ENCODE measurements at places on chromosomes 1 and 21.

DNA sequence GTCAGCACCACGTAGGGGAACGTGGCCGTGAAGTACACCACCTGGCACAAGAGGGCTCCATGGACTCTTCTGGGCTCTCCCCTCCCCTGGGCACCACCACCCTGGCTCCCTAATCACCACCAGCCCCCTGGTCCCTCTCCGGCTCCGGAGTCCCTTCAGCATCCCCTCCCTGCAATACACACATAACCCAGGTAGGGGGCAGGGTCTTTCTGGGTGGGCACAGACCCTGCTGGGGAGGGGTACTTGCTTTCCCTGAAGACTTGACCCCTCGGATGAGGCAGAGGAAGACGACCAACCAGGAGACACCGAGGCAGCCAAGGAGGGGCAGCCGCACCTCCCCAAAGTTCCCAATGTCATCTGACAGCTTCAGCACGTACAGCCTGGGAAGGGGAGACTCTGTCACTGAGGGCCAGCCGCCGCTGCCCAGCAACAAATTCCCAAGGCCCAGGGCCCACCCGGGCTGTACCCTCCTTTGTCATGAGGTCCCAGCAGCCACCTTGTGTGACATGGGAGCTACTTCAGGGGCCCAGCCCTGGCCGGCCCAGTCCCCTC is 11.3 kb downstream of the CCDC24 start:
- no peak for DNase-seq

DNA sequence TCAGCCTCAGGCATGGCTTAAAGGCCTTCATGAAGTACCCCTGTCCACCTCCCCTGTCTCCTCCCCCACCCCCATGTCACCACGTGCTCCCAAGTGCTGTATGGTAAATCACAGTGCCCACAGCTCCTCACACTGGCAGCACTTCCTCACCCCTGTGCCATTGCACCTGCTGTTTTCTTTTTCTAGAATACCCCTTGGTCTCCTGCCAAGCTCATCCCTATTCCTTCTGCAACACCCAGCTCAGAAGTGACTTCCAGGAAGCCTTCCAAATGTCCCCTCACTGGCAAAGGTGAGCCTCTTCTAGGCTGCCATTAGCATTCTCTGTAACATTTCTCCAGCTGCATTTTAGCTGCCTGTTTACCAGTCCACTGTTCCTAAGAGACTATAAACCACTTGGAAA is 9.4 kb downstream of the AKNAD1 start:
- no peak for DNase-seq

GRCh38 chr21:23921670-23922418 is 1685.4 kb downstream of the MRPL39 start:
- DNase-seq: no peak

- DNase-seq: no peak
These were observed 3.4 kb upstream of the EEIG2 start for GRCh38 chr1:108556499-108556898.

DNA sequence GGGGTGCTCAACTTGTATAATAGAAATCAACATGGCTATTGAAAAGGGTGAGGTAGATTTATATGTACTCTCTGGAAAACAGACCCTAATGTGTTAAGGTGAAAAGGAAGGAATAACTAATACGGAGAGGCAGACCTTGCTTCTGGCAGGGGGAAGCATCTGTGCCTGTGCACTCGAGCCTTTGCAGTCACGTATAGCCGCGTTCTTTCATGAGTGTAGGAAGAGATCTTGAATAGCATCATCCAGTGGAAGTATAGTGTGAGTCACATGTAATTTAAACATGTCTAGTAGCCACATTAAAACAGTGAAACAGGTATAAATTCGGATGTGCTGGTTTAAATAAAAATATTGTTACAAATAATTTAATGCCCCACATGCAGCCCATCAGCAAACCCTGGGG is 3.0 kb downstream of the A3GALT2 start:
- peak; percentile 23 for DNase-seq

- no peak for DNase-seq
These were observed 121.5 kb downstream of the CHRM3 start for GRCh38 chr1:239507826-239508225.

DNA sequence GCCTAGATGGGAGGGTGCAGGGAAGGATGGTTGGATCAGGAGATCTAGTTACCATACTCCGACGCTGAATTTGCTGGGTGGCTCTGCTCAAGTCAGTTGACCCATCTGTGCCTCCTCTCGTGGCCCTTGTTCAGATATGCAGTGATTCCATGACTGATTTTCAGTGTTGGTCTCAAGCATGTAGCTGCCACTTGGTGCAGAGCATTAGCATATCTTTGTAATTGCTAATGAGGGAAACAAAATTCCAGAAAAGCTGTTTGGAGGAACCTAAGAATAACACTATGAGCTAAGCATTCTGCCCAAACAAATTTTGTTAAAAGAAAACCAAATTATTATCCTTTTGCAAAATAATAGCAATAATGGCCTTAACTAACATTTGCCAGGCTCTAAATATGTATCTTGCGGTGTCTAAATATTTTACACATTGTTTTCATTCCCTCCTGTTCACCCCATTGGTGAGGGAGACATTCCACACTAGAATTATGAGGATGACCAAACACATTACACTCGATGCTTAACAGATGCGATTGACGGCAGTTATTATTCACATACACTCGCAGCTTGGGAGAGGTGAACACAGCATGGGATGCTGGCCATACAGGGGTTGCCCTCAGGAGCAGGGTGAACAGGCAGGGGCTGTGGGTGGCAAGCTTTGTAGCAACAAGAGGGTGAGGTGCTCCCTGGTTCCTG is 69.1 kb downstream of the KCNJ15 start:
- DNase-seq: no peak

DNA sequence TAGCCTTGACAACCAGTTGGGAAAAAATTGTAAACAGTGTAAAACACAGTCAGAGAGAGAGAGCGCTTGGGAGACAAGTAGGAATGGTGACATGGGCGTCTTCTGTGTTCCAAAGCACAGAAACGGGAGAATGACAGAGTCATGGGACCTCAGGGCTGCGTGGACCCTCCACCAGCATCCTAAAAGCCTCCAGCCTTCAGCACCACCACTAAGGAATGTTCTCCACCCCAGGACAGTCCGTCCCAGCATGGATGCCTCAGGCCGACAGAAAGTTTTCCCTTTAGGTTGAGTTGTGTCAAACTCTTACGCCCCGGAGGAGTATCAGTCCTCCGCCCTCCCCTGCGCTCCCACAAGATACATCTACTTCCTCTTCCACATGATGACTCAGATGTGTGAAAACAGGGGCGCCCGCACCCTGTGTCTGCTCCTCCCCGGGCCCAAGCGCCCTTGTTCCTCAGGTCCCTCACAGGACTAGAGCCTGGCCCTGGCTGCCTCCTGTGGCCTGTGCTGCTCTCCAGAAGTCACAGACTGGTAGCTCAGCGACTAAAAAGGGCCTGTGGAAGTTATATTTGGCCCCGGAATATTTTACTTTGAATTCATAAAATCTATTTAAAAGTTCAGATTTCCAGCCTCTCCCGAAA is 63.9 kb upstream of the EFHD2 start:
- no peak for DNase-seq

- DNase-seq: peak; percentile 59
These were observed 12.8 kb downstream of the ZNF362 start for GRCh38 chr1:33268927-33269610.

DNA sequence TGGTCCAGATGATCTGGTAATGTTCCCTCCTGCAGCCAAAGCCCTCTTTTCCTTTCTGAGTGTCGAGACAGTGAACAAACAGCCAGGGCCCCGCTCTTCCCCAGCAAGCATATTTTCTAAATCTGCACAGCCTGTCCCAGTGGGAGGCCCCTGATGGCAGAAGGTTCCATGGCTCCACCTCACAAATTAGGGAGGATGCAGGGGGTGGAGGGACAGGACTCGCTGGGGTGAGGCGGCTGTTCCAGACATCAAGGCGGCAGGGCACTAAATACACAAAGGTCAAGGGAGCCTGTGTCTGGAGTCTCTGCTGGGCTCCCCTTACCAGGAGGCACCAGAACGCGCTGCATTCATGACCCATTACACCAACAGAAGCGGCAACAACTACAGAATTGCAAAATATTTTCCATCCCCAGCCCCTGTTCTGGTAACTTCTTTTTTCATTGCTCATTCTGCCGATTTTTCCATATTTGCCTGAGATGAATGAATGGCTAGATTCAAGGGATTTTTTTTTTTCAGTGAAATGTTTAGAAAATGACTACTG is 27.0 kb upstream of the PRELP start:
- DNase-seq: peak; percentile 78

DNA sequence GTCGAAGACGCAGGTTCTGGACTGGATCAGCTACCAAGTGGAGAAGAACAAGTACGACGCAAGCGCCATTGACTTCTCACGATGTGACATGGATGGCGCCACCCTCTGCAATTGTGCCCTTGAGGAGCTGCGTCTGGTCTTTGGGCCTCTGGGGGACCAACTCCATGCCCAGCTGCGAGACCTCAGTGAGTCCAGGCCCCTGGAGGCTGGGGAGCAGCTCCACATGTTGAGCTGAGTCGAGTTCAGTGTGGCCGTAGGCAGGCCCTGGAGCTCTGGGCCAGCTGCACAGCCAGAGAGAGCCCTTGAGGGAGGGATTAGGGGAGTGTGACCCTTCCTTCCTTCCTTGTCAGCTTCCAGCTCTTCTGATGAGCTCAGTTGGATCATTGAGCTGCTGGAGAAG is 1.6 kb downstream of the ELF3 start:
- no peak for DNase-seq

GRCh38 chr1:87951852-87952251 is 623.2 kb downstream of the LMO4 start:
- DNase-seq: peak; percentile 48

DNA sequence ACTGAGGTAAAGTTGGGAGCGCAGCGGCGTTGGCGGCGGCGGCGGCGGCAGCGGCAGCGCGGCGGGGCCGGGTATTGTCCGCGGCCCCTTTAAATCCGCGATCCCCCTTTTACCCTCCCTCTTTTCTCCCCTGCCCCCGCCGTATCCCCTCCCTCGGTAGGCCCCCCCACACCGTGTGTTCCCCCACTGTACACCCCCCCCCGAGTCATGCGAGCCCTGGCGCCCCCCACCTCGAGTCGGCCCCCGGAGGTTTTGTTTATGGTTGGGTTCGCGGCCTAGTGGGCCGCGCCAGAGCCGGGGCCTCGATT is 169 bp downstream of the UBAP2L start:
- DNase-seq: no peak

- DNase-seq: peak; percentile 8
These were observed 4.8 kb upstream of the HEATR1 start for GRCh38 chr1:236608930-236609726.

- no peak for DNase-seq
These were observed 6.2 kb downstream of the RNPEP start for GRCh38 chr1:201988601-201989000.

DNA sequence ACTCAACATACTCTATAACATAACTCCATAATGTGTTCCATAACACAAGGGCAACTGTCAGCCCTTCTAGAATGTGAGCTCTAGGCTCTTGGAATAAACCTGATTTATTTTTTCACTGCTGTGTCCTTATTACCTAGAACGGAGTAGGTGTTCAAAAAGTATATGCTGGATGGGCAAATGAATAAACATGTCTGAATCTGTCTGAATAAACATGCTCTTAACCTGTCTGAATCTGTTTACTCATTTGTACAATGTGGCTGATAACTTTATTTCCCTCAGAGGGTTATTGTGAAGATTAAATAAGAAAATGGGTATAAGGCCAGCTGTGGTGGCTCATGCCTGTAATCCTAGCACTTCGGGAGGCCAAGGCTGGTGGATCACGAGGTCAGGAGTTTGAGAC is 42.3 kb downstream of the AZIN2 start:
- DNase-seq: no peak

DNA sequence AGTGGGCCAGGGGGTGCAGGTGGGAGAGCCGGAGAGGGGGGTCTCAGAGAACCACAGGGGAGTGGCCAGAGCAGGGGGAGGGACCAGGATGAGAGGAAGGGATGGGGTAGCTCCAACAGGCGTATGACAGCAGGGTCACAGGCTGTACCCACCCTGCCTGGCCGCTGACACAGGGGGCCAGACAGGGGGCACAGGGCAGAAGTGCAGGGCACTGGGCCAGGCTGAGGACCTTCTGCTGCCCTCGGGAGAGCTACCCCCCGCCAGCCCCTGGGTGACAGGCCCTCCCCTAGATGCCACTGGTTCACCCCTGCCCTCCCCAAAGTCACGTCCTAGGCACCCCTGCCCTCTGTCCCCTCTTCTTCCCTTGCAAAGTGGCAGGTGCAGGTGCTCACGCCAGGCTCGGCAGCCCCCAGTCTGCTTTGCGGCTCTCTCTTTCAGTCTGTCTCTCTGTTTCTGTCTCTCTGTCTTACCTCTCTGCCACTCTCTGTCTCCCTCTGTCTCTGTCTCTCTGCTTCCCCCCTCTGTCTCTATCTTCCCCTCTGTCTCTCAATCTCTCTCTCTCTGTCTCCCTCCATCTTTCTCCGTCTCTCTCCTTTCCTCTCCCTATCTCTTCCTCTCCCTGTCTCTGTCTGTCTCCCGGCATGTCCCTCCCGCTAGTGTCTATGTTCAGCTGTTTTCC is 48.5 kb downstream of the WNT9A start:
- DNase-seq: no peak

All from osteoblast (primary cell).